ENCODE measurements at places on chromosomes 4 and X.

GRCh38 chr4:16858275-16858752 is 40.1 kb downstream of the LDB2 start:
- DNase-seq = no peak

- DNase-seq = no peak
These were observed 2.4 kb downstream of the AGTR2 start for GRCh38 chrX:116172976-116173375.

DNA sequence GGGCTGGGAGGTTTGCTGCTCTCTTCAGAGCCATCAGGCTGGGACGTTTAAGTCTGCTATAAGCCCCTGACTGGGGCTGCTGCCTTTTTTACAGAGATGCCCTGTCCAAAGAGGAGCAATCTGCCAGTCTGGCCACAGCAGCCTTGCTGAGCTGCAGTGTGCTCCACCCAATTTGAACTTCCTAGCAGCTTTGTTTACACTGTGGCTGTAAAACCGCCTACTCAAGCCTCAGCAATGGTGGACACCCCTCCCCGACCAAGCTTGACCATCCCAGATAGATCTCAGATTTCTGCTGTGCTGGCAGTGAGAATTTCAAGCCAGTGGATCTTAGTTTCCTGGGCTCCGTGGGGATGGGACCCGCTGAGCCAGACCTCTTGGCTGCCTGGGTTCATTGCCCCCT is 40.7 kb downstream of the SPATA18 start:
- DNase-seq = no peak

GRCh38 chr4:187827631-187828030 is 167.9 kb upstream of the ZFP42 start:
- no peak for DNase-seq

DNA sequence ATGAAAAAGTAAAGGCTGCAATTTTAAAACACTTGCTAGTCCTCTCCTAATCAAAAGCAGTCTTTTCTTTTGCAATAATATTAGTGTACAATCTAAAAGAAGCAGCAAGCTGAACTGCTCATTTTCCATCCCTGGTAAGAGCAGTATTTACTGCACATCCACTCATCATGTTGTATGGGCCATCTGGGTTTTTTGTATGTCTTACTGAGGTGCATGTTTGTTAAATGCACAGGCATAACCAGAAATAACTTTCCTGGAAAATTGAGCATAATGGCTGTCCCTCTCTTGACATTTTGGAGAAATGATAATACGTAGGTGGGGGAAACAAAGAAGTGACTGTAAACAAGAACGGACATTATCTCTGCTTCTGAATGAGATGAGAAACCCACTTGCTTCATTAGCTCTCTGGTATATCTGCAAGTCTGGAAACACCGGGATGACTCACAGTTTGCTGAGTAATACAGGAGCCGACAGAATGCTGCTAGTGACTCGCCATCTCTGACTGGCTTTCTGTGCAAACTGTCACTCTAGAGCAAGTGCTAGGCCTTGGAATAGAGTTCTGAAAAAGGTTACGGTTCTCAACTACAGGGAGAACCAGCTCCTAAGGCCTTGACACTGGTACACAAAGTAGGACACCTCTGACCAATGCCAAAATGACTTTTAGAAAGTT is 85.7 kb upstream of the MTM1 start:
- no peak for DNase-seq

Measured in T-helper 9 cell (primary cell).